ENCODE measurements at places on chromosomes 7 and 10.

DNA sequence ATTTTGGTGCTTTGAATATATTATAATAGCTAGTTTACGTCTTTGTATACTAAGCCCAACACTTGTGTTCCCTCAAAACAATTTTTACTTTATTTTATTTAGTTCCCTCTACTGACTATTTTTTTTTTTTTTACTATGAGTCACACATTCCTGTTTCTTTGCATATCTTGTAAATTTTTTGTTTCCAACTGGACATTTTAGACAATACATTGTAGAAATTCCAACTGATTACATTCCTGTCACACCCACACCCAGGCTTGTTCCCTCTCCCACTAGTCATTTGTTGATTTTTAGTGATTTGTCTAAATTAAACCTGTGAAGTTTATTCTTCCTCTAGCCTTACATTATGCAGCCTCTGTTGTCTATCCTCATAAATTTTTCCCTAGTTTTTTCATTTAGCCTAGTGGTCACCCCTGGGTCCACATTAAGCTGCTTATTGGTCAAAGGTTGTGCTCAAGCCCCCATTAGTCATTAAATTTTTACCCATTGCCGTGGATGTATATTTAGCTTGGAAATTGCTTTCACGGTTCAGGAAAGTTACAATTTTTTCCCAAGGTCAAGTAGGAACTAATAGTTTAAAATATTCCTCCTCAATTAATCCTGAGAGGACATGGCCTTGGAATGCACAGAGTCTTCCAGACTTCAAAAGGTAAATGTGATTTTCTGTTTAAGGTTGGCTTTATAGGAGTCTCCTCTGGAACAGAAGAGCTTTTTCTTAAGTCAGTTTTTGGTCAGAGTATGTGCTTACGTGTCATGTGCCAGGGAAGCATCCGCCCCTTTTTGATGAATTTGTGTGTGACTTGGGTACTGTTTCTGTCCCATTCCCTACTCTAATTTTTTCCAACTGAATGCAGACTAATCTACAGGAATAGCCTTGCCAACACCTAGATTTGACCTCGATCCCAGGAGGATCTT, 207.6 kb upstream of the TMEM72 start:
- no peak for DNase-seq

DNA sequence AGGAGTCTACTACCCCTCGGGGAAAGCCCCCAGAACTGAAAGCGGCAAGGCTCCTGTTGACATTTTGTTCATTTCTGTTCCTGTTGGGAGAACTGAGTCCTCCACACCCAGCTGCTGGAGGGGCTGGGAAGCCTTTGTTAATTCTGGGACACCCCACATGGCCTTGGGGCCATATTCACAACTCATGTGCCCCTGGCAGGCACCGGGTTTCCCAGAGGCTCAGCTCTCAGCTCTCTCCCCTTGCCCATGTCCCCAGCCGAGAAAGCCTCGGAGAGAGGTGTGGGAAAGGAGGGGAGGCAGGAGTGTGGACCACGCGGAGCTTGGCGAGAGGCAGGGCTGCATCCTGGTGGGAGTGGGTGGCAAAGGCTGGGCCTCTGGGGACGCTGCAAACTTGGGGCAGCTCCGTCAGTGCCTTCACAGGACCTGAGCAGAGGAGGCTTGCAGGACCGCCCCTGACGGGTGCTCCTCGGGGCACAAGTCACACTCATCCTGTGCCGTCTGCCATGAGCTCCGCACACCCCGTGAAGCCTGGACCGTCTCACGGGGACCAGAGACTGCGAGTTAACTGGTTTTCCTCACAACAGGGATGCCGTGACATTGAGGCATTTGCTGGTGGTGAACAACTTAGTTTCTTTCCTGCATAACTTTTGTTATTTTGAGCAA, 140.9 kb downstream of the DNAJB6 start:
- peak; percentile 81 for DNase-seq

DNA sequence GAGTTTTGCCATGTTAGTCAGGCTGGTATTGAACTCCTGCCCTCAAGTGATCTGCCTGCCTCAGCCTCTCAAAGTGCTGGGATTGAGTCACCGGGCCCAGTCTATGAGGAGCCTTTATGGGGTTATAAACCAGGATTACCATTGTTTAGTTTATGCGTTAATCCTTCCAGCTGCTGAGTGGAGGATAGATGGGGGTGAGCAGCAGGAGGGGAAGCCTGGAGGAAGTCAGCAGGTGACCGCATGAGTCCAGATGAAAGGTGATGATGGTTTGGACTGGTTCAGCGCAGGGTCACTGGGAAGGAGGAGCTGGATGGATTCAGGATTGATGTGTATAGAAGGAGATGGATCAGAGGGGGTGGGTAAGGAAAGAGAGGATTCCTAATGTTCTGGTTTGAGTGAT, 197.1 kb downstream of the ADAM12 start:
- DNase-seq: no peak

DNA sequence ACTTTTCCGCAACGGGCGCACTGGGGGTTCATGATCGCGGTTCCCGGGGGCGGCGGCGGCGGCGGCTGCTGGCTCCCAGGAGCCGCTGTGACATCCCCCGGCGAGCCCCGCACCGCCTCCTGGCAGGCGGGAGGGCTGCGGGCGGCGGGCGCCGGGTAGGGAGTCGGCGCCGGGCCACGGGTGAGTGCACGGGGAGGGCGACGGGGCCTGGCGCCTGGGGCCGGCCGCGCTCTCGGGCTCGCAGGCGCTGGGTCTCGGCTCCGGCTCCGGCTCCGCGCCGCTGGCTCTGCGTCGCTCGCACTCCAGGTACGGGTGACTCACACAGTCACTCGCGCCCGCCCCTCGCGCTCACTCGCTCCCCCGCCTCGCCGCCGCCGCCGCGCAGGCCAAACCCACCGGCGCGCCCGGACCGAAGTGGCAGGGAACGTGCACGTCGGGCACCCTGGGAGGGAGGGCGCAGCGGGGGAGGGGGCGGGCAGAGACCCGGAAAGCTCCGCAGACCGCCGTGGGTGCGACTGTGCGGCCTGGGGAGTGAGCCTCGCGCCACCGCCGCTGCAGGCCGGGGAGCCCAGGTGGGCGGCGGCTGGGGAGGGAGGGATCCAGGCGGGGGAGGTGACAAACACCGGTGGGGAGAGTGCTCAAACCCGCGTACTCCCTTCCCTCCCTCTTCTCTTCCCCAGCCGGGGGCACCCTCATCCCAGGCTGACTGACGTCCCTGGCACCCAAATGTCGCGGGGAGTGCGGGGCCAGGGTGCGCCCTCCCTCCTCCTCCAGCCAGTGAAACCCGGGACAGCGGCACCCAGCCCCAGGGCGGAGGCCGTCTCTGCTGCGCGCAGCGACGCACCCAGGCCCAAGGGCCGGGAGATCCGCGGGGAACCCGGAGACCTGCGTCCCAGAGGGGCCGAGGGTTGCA, 276.9 kb upstream of the NEBL start:
- peak; percentile 34 for DNase-seq

DNA sequence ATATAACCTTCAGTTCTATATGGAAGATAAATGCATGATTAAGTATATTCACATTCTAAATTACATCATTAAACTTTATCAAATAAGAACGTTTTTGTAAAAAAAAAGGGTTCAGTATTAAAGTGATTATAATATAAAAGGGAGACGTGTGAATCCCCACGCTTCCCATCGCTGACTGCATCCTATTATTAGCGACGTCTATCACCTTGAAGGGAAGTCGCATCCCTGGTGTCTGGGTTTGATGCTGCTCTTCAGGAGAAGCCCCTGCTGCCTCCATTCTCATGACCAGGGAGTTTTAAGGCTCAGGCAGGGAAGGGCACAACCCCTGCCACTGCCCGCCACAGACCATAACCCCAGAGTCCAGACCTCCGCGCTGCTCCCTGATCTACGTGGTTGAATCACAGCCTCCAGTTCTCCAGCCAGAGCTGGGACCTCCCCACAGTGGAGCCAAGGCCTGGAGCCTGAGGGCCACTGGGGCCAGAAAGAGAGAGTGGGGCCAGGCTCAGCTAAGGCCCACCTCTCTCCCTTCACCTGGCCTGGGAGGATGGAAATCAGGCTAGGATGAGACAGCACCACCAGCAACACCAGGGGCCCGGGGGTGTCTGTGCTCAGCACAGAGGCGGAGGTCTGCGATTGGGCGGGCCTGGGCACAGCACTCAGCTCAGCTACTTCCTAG, 130.6 kb downstream of the TCERG1L start:
- no peak for DNase-seq

- no peak for DNase-seq
Observed at GRCh38 chr7:36473454-36474282, 84.0 kb downstream of the ANLN start.

- DNase-seq: no peak
Observed at GRCh38 chr7:77649716-77650349, 46.4 kb upstream of the RSBN1L start.

GRCh38 chr7:66247380-66248078, 42.4 kb downstream of the TPST1 start:
- no peak for DNase-seq

DNA sequence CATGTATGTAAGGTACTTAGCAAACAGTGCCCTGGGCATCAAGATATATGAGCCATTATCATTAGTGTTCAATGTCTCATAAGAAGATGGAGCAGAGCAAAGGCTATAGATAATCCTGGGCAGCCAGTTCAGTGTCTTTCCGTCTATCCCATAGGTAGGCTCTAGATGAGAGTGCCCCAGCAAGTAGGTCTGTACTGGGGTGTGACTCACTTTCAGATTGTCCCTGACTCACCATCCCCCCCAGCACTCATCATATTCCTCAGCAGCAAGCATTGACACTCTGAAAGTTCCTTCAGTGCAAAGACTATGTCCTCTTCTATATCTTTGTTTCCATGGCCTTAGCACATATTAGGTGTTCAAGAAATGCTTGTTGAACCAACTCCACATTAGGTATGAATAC, 20.0 kb upstream of the FAM204A start:
- DNase-seq: no peak

DNA sequence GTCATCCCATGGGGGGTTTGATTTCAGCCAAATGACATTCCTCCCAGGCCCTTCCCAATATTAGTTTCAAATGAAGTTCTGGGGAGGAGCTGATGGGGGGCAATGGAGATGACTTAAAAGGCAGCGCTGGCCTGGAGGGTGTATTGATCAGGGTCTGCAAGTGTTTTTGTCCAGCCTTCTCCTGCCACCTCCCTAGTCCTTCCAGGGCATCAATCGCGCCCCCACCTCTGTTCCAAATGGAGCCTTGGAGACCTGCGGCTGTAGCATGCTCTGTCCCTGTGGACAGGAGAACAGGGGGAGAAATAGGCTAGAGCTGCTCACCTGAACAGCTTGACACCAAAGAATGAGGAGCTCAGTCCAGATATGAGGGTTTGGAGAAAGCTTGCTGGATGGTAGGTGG, 386.8 kb upstream of the PODXL start:
- no peak for DNase-seq

- no peak for DNase-seq
Observed at GRCh38 chr7:123660514-123661354, 5.1 kb downstream of the LMOD2 start.

DNA sequence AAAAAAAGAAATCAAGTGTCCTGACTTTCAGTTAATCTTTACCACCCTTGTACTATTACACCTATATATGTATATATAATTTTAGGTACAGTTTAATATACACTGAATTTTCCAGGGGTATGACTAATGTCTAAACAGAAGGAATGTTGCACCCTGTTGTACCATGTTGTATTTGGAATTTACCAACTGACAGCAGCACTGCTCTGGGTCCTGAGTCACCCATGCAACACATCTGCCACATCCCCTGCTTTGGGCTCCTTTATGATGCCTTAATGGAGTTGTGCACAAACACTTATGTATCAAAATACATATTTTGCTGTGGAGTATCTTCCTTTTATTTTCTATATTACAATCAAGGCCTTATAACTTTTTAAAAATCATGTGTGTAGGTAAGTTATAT, 21.2 kb downstream of the YAE1 start:
- no peak for DNase-seq

DNA sequence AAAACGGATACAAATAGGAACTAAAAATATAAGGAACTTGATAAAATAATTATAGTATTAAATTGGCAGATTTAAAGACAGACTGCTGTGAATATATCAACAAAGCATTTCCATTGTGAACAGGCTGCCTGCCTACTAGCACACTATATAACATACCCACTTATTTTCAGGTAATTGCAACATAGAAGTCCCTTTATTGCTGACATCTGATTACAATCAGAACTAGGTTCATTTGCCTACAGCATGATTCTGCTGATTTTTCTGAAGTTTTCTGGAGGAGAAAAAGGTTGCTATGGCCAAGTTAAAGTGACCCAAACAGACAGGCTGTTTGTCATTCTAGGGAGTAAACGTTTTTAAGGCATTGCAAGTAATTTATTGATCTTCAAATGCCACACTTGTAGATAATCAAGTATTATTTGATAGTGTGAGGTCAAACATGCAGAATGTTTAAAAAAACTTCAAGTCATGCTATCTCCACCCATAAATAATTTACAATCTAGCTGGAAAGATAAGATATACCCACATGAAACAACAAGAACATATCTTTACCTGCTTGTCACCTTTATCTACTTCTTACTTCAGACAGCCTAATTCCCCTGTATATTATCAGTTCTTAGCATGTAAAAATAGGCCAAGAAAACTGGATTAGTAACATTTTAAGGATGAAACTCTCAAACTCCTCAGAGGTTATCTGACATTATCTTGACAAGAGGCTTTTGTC, 40.5 kb downstream of the MTPN start:
- DNase-seq: no peak

DNA sequence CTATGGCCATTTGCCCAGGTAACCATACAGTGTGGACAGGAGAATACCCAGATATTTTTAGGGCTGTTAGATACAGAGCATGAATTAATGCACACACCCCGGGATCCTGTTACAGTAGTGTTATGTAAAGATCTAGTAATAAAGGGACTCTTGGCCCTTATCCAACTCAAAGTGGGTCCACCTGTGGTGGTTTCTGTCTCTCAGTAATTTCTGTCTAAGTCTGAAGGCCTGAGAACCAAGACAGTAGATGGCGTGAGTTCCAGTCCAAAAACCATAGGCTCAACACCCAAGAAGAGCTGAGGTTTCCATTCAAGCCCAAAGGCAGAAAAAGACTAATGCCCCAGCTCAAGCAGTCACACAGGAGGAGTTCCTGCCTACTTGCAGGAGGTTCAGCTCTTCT, 277.7 kb downstream of the ZEB1 start:
- no peak for DNase-seq

GRCh38 chr10:14056610-14057332, 274.0 kb downstream of the FRMD4A start:
- no peak for DNase-seq

DNA sequence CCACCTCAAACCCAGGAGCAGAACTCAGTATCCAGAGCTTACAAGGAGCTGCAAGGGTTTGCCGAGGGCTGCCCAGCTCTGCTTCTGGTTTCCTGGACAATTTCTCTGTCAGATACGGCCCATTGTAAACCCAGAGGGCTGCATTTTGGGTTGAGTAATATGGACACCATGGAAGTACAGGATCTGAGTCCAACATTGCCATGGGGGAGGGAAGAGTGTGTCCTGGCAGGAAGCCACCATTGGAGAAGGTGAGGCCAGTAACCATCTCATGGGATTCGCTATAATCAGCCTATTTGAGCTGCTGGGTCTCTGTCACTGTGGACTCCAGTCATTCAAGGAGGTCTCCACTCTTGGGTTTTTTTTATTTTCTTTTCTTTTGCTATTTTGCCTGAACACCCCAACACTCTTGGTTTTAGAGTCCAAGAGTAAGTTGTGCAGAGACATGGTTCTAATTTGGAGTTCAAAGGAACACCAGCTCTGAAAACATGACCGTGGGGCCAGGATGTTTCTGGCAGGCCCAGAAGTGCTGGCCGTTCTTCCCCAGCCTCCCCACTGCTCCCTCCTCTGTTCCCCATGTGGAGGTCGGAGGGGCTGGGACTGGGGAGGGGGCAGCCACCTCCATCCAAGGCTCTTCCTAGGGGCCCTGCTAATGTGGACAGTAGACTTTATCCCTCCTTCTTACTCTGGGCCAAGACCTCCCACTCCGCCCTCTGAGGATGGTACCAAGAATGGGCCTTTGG, 46.2 kb downstream of the CHST3 start:
- no peak for DNase-seq

GRCh38 chr7:134042307-134042706, 84.8 kb upstream of the LRGUK start:
- no peak for DNase-seq

Data from lower leg skin (tissue), 4 donors.